Epithelial cell of alveolus of lung (primary cell): ENCODE measurements at places on chromosomes 5 and 9. TPM values are rescaled to one million over a fixed set of nuclear protein-coding genes. Genes with fewer than 3 reads are reported as not detected.

The HMGXB3 gene
- 24.6 and 24.7 TPM in 2 replicates for total RNA-seq

The ORM2 gene
- not detected in 2 replicates for total RNA-seq

The GRIN3A gene
- not detected in 2 replicates for total RNA-seq

The PTPN3 gene
- total RNA-seq, result 1.2 and 3.0 TPM in 2 replicates

The PCDHB15 gene
- total RNA-seq, result under 0.01 and 0.48 TPM in 2 replicates
